ENCODE measurements at places on chromosomes 11 and 22.

DNA sequence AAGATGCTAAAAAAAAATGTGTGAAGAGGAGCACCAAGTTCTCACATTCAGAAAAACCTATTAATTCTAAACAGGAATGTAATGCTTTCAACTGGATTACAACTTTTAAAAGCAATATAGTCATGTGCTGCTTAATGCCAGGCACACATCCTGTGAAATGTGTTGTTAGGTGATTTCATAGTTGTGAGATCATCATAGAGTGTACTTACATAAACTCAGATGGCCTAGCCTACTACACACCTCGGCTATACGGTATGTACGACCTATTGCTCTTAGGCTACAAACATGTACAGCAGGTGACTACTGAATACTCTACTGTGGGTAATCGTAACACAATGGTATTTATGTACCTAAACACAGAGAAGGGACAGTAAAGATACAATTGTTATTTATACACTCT is 142.3 kb downstream of the RBFOX2 start:
- DNase-seq = no peak

DNA sequence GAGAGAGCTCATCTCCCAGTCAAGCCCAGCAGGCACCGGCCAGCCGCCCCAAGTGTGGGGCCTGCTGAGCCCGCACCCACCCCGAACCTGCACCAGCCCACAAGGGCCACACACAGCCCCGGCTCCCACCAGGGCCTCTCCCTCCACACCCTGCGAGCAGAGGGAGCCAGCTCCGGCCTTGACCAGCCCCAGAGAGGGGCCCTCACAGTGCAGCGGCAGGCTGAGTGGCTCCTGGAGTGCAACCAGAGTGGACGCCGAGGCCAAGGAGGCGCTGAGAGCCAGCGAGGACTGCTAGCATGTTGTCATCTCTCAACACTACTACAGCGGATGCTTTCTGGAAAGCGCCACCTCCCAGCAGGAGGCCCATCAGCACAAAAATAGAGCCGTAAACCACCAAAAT is 10.9 kb downstream of the DEFB108B start:
- DNase-seq = no peak

DNA sequence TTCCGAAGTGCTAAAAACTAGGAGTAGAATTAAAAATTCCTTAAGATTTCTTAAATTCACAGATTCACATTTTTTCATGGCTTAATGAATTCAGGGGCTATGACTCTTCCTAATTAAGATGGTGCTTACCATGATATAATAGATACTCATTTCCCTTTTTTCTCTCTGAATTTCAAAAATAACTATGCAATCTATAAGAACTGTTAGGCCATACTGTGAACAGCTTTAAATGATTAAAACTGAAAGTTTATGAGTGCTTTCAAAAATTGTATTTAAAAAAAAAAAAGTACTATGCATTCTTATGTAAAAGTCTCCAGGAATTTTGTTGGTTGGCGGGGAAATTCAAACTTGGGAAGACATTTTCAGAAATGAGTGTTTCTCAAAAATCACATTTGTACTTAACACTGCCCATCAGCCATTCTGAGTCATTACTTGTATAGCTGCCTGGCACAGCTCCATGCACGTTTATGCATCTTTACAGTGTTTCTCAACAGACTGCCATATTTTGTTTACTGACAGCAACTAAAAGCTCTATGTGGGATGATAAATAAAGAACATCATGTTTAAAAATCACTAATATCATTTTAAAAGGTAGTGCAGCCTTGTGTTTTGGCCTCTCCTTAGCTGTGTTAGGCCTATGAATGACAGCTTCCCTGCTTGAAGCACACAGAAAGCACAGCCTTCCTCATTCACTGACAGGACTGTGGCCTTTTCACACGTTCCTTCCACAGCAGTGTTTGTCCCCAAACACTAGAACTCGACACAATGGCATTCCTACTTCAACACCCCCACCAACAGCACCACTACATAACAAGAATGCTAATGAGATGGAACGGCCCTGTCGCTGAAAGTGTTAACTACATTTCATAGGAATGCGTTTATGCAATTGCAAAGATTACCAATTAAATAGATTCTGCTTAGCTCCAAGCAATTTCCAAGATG is 131.4 kb downstream of the DCDC1 start:
- no peak for DNase-seq

DNA sequence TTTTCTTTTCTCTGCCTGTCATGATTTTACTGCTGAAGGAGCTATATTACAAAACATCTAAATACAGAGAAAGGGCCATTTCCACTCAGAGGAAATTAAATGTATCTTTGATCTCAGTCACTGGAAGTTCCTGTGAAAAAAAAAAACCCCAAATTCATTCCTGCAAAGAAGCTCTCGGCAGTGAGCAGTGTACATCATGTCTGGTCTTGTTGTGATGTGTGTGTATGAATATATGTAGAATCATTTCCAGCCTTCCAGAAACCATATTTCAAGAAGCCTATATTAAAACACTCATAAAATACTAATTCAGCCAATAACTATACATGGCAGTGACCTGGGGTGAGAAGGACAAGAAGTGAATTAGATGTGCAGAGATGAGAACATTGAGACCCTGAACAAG is 393.2 kb upstream of the TENM4 start:
- no peak for DNase-seq

- no peak for DNase-seq
Observed at GRCh38 chr11:43589601-43590250, 90.8 kb upstream of the HSD17B12 start.

GRCh38 chr11:1049431-1049891 is 12.9 kb upstream of the MUC6 start:
- DNase-seq = no peak

- DNase-seq = no peak
Observed at GRCh38 chr11:95301474-95301873, 70.5 kb upstream of the SESN3 start.

DNA sequence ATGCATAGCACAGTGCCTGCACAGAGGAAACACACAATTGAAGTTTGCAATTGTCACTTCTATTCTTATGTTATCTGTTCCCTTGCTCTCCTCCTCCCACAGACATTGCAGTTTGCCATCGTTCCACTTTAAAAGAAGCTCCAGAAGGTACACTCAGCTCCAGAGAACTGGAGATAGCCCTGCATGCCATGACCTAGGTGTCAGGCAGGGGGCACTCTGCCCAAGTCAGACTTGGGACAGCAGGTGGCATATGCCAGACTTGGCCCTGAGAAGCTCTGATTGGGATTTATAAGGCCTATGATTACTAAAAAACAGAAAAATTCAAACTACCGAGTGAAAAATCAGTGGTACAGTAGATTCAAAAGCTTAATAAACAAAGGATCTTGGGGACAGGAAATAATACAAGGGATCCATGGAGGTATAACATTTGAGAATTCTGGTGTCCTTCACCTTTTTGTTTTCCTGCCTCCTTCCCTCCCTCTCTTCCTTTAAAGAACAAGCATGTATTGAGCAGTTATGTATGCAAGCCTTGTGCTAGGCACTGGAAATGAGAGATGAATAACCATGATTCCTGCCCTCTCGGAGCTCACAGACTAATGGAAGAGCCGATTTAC is 40.0 kb downstream of the TENM4 start:
- DNase-seq = no peak

GRCh38 chr22:28882545-28882877 is 861 bp upstream of the ZNRF3 start:
- DNase-seq = no peak

GRCh38 chr22:46111645-46112306 is 38.5 kb upstream of the PPARA start:
- no peak for DNase-seq

GRCh38 chr22:45686004-45686403 is 14.4 kb downstream of the ATXN10 start:
- DNase-seq = no peak

DNA sequence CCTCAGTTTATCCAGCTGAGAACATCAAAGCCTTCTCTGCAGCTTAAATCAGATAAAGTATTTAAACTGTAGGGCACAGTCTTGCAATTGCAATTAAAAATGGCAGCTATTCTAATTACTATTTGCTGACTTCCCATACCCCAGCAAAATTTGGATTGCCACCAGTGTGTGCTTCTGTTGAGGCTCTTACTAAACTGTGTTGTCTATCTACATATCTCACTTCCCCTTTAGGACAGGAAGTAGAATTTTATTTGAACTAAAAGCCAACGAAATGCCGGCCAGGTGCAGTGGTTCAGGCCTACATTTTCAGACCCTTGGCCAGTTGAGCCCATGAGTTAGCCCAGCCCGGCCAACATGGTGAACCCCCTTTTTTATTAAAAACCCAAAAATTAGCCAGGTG is 7.1 kb downstream of the SAA4 start:
- DNase-seq = no peak

- no peak for DNase-seq
Observed at GRCh38 chr11:117875382-117876058, 938 bp downstream of the FXYD6 start.

GRCh38 chr11:134028368-134028920 is 40.4 kb upstream of the JAM3 start:
- DNase-seq = no peak

- DNase-seq = no peak
Observed at GRCh38 chr22:47061226-47061625, 298.8 kb downstream of the TBC1D22A start.

- DNase-seq = no peak
Observed at GRCh38 chr22:33659448-33659847, 260.8 kb downstream of the LARGE1 start.

GRCh38 chr11:85889676-85890579 is 34.7 kb downstream of the CCDC83 start:
- no peak for DNase-seq

DNA sequence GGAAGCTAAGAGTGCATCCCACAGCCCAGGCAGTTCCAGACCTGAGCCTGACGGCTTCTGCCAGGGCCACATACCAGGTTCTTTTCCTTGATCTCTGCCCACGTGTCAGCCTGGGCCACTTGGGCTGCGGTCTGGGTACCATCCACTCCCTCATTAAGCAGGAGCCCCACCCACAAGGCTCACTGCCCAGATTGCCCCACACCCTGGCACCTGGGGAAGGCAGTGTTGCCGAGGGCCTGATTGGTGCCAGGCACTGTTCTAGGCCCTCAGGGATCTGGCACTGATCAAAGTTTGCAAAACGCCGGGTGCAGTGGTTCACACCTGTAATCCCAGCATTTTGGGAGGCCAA is 15.4 kb downstream of the GGA1 start:
- DNase-seq = no peak
